ENCODE measurements at places on chromosomes 3 and 15.
A peak's percentile ranks its signal among the peaks of the same experiment; 100 is the strongest.

GRCh38 chr15:48754011-48754410 lies 56.9 kb downstream of the CEP152 start:
- DNase-seq = no peak

DNA sequence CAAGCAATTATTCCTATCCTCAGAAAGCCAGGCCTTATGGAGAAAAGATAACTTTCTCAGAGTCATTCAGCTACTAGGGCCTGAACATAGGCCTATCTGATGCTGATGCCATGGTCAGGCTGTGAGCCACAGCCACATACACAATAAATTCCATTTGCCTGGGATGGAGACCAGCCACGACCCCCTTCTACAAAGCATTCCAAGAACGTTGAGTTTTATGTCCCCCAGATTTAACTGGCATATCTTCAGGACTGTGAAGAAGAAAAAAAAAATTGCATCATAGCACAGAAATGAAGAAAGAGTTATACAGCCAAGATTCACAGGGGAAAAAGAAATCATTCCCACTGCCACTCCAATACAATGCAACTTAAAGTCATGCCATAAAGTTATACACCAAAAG lies 100.0 kb downstream of the THBS1 start:
- no peak for DNase-seq

- no peak for DNase-seq
These were observed 1020.3 kb upstream of the CADM2 start for GRCh38 chr3:83938491-83938890.

- no peak for DNase-seq
These were observed 54.6 kb downstream of the LPP start for GRCh38 chr3:188208516-188208981.

GRCh38 chr15:40082195-40082883 lies 26.3 kb downstream of the BMF start:
- no peak for DNase-seq

DNA sequence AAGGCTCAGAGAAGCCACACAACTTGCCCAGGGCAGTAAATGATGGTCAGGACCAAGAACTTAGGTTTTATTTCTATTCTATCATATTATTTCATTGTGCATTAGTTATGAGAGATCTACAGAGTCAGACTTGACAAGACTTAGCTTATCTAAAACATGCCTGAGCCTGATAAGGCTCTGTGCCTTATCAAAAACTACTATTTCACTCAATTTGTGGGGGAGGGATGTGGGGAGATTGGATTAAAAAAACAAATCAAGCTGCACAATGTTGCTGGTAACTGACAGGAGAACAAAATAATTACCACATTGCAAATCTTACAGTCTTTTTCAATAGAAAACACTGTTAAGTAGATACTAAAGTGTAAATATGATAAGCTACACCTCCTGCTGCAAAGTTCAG lies 16.0 kb downstream of the HACD2 start:
- DNase-seq = no peak

- DNase-seq = peak; percentile 67
These were observed 184.1 kb downstream of the ADAMTSL3 start for GRCh38 chr15:83837945-83838571.

- no peak for DNase-seq
These were observed 255.2 kb downstream of the PDCD6IP start for GRCh38 chr3:34053626-34054025.

GRCh38 chr15:69213786-69214185 lies 53.4 kb downstream of the GLCE start:
- DNase-seq = no peak

GRCh38 chr3:196662711-196663571 lies 23.4 kb downstream of the NRROS start:
- DNase-seq = no peak

DNA sequence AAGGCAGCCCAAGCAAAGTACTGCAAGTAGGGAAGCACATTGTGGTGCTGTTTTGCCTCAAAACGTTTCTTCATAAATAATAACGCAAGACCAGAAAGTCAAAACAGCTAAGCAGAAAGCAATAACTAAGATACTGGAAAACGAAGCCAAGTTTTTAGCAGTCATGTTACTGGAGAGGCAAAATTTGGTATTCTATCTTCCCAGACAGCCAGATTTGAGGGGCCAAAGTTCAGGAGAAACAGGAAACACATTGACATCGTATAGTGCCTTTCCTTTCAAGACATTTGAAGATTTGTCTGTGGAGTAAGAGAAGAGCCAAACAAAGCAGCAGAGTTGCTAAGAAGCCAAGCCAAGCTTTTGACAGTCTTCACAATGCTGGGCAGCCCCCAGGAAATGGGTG lies 843.6 kb upstream of the NECTIN3 start:
- DNase-seq = no peak

DNA sequence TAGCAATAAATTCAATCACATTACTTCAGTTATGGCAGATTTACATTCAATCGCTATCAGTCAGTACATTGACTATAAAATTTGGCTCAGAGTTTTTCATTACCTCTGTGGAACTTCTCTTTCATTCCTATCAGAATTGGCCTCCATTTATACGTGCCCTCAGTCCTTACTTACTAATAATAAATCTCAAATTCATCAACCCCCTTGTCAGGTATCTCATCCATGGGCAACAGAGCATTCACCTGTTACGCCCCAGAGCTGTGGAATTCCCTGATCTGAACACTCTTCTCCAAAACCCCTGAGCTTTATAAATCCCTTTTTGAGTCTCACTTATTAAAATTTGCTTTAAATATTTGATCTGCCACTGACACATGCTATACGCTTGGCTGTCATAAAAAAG lies 492.9 kb downstream of the GBE1 start:
- DNase-seq = no peak

- no peak for DNase-seq
These were observed 35.4 kb downstream of the CD200R1L start for GRCh38 chr3:112811131-112811884.

GRCh38 chr3:65268426-65268825 lies 580.6 kb upstream of the ADAMTS9 start:
- no peak for DNase-seq

- DNase-seq = no peak
These were observed 296.4 kb upstream of the TPRG1 start for GRCh38 chr3:188875413-188875812.

GRCh38 chr15:41703120-41703519 lies 42.9 kb downstream of the MGA start:
- DNase-seq = no peak

GRCh38 chr15:63501256-63502089 lies 2.9 kb upstream of the USP3 start:
- DNase-seq = peak; percentile 90

DNA sequence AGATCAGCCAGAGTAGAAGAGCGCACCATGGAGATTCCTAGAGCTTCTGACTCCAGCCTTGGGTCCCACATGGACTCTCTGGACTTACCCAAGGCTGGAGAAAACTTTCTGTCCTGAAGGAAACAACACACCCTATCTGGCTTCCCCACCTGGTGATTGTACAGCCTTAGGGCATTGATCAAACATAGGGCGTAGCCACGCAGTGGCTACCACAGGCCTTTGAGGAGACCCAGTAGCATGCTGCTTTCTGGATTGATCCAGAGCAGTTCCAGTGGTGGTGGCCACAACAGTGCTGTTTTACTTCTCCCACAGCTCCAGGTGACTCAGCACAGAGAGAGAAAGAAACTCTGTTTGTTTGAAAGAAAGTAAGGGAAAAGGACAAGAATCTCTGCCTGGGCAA lies 23.5 kb downstream of the PYDC2 start:
- no peak for DNase-seq

DNA sequence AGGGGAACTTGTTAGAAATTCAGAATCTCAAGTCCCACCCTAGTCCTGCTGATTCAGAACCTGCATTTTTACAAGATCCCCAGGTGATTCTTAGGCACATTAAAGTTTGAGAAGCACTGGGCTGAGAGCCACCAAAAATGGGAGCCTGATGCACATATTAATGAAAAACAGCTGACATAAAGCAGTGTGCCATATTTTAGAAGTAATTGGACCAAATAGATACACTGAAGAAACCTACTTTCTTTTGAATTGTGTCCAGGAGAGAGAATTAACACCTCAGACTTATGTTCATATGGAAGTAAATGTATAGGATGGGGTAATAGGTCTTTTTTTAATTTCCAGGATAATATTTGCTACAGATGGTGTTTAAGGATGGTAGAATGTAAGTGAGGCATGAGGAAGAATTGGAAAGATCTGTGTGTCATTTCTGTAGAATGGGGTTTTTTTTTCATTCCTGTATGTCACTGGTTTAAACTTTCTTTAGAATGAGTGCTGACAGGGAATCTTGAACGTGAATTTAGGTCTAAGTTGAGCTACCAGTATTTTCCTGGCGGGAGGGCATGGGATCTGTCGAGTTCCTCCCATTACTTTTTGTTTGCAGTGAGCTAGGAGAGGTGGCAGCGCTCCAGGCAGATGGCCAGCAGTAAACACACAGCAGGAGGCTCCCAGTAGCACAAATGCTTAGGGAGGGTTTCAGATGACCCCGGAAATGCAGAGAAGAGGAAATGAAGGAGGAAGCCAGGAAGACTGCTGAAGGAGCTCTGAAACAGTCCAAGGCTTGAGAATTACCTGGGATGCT lies 185.6 kb downstream of the PLCL2 start:
- DNase-seq = no peak

DNA sequence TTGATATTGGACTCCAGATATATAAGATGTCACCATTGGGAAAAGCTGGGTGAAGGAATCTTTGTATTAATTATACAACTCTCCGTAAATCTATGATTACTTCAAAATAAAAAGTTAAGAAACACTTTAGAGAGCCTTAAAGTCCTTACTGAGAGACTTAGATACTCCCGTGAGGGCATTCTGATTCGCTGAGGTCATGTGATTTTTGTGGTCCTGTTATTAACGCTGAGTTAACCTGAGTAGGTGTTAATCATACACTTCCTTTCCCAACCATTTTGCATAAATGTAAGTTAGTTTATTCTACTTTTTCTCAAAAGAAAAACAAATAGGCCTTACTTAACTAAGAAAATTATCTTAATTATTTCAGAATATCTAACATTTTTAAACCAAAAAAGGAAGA lies 67.1 kb upstream of the LMOD3 start:
- DNase-seq = no peak

DNA sequence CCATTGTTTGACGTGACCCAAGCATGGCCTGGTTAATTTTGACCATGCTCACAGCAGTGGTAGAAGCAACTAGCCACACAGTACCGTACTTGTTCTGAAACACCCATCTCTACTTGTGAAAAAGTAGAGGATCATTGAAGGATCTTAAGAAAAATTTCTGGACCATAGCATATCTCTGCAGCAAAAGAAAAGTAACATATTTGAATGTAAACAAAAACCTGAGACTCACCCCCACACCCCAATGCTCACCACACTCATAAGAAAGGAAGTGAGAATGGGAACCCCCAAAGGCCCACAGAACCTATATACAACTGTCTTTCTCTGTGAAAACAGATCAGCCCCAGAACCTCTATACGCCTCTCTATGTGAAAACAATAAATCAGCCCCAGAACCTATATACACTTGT lies 33.8 kb upstream of the TFRC start:
- DNase-seq = no peak

GRCh38 chr3:137105277-137105977 lies 147.6 kb downstream of the IL20RB start:
- DNase-seq = no peak

DNA sequence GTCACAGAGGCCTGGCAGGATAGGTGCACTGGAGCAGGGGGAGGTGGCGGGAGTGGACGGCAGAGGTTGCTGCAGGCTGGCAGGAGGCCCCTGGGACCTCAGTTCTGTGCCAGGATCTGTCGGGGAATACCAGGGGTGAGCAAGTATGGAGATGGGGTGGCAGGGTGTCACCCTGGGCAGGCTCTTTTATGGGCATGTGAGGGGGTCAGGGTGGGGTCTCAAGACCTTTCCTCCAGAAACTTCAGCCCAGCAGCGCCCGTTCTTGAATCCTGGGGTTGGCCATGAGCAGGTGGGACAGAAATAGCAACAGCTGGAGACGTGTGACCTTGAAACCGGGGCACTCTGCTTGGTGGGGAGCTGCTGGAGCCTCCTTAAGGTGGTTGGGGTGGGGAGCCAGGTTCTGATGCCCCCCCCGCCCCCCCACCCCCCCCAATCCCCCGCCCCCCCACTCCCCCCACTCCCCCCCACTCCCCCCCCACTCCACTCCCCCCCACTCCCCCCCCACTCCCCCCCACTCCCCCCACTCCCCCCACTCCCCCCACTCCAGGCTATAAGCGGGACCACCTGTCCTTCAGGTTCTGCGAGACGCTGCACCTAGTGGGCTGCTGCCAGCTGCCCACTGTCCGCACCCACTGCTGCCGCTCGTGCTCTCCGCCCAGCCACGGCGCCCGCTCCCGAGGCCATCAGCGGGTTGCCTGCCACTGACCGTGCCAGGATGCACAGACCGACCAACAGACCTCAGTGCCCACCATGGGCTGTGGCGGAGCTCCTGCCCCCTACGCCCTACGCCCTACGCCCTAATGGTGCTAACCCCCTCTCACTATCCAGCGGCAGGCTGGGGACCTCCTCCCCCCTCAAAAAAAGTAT lies 84.9 kb downstream of the TBC1D2B start:
- no peak for DNase-seq

DNA sequence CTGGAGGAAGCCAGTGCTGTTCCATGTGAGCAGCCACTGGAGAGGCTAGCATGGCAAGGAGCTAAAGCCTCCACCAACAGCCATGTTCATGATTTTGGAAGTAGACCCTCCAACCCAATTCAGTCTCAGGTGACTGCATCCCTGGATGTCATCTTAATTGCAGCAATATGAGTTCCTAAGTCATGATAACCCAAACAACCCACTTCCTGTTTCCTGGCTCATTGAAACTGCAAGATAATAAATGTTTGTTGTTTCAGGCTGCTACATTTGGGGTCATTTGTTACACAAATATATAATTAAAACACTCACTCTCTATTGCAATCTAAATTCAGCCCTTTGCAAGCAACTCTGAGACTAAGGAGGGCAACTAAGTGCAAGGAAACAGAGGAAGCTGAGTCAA lies 62.4 kb upstream of the SLC24A5 start:
- no peak for DNase-seq

Measured in upper lobe of right lung (tissue), 1 donor.